CD4-positive, alpha-beta memory T cell (primary cell): ENCODE measurements at places on chromosomes 4 and X. TPM values are rescaled to one million over a fixed set of nuclear protein-coding genes. Genes with fewer than 3 reads are reported as not detected.

The BMP3 gene
- polyA plus RNA-seq = not detected

The NHSL2 gene
- polyA plus RNA-seq = 12.7 TPM

The PF4V1 gene
- not detected for polyA plus RNA-seq

The YY2 gene
- polyA plus RNA-seq = 0.71 TPM

The PABPC1L2A gene
- polyA plus RNA-seq = not detected

The MAB21L2 gene
- not detected for polyA plus RNA-seq

The ATXN3L gene
- polyA plus RNA-seq = not detected

The PCYT1B gene
- polyA plus RNA-seq = not detected

The MUC7 gene
- polyA plus RNA-seq = not detected

The RHOXF2 gene
- polyA plus RNA-seq = 0.16 TPM

The ITM2A gene
- polyA plus RNA-seq = 470 TPM

- H3K4me3 ChIP-seq = no peak overlapping the region
- H3K27ac ChIP-seq = no peak overlapping the region
- no peak for DNase-seq
Observed at GRCh38 chrX:19611636-19612376, 96.5 kb upstream of the MAP3K15 start.

DNA sequence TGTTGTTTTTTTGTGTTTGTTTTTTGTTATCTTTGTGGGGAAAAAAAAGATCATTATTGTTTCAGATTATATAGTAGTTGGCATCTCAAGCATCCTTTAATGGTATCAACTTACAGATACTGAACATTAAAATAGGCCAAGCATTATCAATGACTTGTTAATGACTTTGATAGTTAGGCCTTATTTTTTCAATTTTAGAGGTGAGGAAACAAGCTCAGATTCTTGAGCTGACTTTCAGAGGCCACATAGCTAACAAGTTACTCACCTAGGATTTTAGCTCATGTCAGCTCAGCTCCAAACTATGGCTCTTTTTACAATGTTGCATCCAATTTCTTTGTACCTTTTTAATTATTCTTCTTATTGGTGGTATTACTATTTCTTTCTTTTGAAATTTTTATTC is 471 bp upstream of the PLAC8 start:
- peak overlapping the region; percentile 57 for H3K27ac ChIP-seq
- no peaks in the 10 kb centered on the region for H3K36me3 ChIP-seq
- DNase-seq = no peak
- peaks cover 35% of the 10 kb centered on the region for H3K4me1 ChIP-seq

GRCh38 chr4:10974371-10974770 is 289.8 kb upstream of the CLNK start:
- no peak overlapping the region for H3K4me3 ChIP-seq
- no peak overlapping the region for H3K27ac ChIP-seq
- H3K27me3 ChIP-seq = no peaks in the 10 kb centered on the region
- DNase-seq = no peak
- H3K36me3 ChIP-seq = no peaks in the 10 kb centered on the region

DNA sequence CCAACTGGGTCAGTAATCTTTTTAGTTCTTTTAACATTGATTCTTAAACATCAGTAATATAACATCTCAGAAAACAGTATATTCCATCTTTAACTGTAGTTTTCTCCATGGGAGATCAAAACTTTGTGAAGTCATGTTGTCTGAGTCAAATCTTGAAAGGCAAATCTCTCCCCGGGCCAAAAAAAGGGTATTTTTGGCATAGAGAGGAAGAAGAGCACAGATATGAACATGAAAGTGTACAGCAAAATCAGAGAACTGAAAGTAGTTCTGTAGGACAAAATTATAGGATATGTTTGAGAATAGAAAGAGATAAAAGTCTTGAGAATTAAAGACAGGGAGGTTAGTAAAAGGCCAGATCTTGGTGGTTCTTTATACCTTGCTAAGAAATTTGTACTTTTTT is 176.4 kb upstream of the GYPA start:
- no peak for DNase-seq
- no peaks in the 10 kb centered on the region for H3K36me3 ChIP-seq
- no peaks in the 10 kb centered on the region for H3K27me3 ChIP-seq
- H3K4me1 ChIP-seq = no peaks in the 10 kb centered on the region

GRCh38 chrX:31629195-31629594 is 557.4 kb upstream of the FTHL17 start:
- H3K36me3 ChIP-seq = no peaks in the 10 kb centered on the region
- no peaks in the 10 kb centered on the region for H3K27me3 ChIP-seq
- no peak overlapping the region for H3K27ac ChIP-seq
- no peak overlapping the region for H3K4me3 ChIP-seq
- no peak for DNase-seq
- no peaks in the 10 kb centered on the region for H3K4me1 ChIP-seq

DNA sequence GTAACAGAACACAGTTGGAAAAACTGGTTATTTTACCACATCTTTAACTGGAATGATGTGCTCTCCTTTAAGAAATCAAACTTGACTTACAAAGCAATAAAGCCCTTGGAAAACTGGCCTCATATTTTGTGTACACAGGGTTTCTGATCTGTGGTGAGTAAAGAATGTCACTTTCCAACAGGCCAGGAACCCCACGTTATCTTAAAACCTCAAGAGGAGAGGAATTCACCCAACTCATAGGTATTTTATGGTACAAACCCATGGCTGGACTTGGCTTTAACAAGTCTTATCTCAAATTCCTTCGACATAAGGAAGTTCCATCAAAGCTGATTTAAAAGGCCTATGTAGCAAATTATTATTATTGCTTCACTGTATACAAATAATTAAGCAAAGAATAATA is 1735.1 kb downstream of the PCDH7 start:
- H3K27me3 ChIP-seq = no peaks in the 10 kb centered on the region
- no peak for DNase-seq
- no peak overlapping the region for H3K27ac ChIP-seq
- H3K4me1 ChIP-seq = no peaks in the 10 kb centered on the region
- no peak overlapping the region for H3K4me3 ChIP-seq

DNA sequence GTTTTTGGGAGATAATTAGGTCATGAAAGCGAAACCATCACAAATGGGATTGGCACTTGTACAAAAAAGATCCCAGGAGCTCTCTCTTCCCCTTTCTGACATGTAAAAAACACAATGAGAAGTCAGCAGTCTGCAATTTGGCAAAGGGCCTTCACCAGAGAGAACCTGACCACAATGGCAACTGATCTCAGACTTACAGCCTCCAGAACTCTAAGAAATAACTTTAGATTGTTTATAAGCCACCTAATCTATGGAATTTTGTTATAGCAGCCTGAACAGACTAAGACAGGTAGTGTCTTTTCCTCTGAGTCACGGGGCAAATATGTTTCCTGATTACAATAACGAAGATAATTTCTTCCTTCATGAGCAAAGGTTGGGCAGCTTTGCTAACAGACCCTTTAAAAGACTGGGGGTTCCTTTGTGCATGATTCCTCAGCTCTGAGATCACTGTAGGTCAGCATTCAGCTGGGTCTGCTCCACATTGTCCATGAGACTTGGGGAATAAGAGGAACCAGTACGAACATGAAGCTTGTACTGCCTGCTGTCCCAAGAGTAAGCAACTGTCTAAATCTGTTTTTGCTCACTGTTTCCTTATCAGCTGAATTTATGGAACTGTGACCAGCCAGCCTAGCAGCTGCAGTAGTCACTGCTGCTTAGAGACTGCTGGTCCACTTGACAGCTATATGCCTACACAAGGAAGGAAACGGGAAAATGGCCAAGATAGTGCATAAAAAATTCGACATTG is 191.6 kb downstream of the ANAPC10 start:
- no peak overlapping the region for H3K4me3 ChIP-seq
- no peak overlapping the region for H3K27ac ChIP-seq
- no peaks in the 10 kb centered on the region for H3K27me3 ChIP-seq

- no peak for DNase-seq
- H3K4me1 ChIP-seq = peaks cover 15% of the 10 kb centered on the region
- no peaks in the 10 kb centered on the region for H3K36me3 ChIP-seq
- H3K27me3 ChIP-seq = no peaks in the 10 kb centered on the region
- peak overlapping the region; percentile 85 for H3K27ac ChIP-seq
Observed at GRCh38 chrX:119871245-119871598, 311 bp downstream of the RNF113A start.

DNA sequence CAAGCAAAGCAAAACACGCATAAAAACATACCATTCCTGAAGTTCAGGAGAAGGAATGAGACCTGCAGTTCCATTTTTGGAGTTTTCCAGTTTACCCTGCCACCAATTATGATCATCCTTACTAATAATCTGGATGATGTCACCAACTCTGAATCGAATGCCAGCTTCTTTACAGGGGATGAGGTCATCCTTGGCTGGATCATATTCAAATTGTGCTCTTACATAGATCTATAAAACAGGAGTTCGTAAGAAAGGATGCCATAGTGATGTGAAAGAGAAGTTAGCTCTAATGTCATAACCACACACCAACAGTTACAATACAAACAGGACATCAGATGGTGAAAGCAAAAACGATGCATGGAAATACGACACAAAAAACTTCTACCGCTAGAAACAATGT is 106.5 kb downstream of the NYX start:
- H3K4me3 ChIP-seq = no peak overlapping the region
- no peak for DNase-seq
- H3K36me3 ChIP-seq = no peaks in the 10 kb centered on the region
- no peak overlapping the region for H3K27ac ChIP-seq
- no peaks in the 10 kb centered on the region for H3K27me3 ChIP-seq

DNA sequence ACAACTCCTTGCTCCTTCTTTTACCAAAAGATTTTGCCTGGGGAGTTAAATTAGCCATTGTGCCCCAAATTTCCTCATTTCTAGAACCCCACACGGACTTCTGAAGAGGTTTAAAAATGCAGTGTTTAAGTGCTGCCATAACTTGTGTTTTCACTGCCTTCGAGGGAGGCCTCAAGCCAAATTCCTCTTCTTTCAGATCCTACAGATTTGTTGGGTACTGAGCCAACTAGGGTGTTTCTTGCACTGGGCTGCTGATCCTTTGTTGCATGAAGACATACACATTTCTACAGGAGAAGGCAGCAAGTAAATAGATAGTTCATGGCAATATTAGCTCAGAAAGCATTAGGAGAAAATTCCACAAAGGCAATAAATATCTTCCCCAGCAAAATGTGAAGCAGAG is 43.8 kb downstream of the GLRA2 start:
- no peak overlapping the region for H3K4me3 ChIP-seq
- H3K4me1 ChIP-seq = no peaks in the 10 kb centered on the region
- no peak overlapping the region for H3K27ac ChIP-seq
- DNase-seq = no peak
- no peaks in the 10 kb centered on the region for H3K36me3 ChIP-seq

GRCh38 chr4:4585012-4585670 is 43.3 kb upstream of the STX18 start:
- no peaks in the 10 kb centered on the region for H3K4me1 ChIP-seq
- H3K27me3 ChIP-seq = no peaks in the 10 kb centered on the region
- no peak for DNase-seq

DNA sequence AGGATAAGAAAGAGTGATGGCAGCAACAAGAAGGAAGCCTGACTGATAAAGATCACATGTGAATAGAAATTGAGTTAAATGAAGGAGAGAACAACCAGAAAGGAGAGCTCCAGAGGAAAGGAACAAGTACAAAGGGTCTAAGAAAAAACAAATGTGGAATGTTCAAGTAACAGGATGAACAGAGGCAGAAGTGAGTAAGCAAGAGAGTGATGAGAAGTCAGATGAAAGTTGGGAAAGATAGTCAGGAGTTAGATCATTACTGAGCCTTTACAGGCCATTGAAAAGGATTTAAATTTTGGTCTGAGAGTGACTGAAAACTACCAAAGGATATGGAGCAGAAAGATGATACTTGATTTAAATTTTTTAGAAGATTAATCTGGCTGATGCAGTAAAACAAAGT is 38.1 kb downstream of the NFXL1 start:
- no peaks in the 10 kb centered on the region for H3K4me1 ChIP-seq
- no peak overlapping the region for H3K4me3 ChIP-seq
- no peak overlapping the region for H3K27ac ChIP-seq
- H3K27me3 ChIP-seq = no peaks in the 10 kb centered on the region
- H3K36me3 ChIP-seq = peaks cover 12% of the 10 kb centered on the region
- DNase-seq = no peak

- no peaks in the 10 kb centered on the region for H3K36me3 ChIP-seq
- no peak overlapping the region for H3K27ac ChIP-seq
- no peak for DNase-seq
- no peaks in the 10 kb centered on the region for H3K4me1 ChIP-seq
Observed at GRCh38 chr4:165136529-165136928, 23.9 kb upstream of the TMEM192 start.

GRCh38 chrX:153488231-153488914 is 6.4 kb upstream of the BGN start:
- no peaks in the 10 kb centered on the region for H3K36me3 ChIP-seq
- no peak for DNase-seq
- H3K4me3 ChIP-seq = no peak overlapping the region
- H3K27ac ChIP-seq = no peak overlapping the region
- no peaks in the 10 kb centered on the region for H3K4me1 ChIP-seq

DNA sequence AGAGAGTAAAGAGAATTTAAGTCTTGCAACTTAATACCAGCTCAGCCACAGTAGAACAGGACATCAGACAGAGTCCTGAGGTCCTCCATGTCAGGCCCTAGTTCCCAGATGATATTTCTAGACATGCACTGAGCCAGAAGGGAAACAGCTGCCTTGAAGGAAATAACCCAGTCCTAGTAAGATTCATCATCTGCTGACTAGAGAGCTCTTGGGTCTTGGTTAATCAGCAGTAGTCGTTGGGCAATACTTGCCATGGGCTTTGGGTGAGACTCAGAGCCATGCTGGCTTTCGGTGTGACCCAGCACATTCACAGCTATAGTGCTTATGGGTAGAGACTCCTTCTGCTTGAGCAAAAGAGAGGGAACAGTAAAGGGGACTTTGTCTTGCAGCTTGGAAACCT is 379.1 kb downstream of the AR start:
- DNase-seq = no peak
- H3K36me3 ChIP-seq = no peaks in the 10 kb centered on the region
- no peak overlapping the region for H3K4me3 ChIP-seq
- no peaks in the 10 kb centered on the region for H3K4me1 ChIP-seq

DNA sequence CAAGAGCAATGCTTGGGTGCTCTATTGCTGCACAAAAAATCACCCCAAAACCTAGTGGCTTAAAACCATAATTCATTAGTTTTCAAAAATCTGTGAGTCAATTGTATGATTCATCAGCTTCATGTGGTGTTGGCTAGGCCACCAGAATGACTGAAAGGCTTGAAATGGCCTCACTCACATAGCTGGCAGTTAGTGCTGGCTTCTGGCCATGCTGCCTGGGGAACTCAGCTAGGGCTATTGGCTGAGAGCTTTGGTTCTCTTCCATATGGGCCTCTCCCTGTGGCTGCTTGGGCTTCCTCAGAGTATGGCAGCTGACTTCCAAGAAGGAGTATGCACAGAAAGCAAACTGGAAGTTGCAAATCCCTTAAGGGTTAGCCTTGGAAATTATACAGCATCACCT is 3.1 kb upstream of the MTMR1 start:
- H3K36me3 ChIP-seq = no peaks in the 10 kb centered on the region
- no peaks in the 10 kb centered on the region for H3K27me3 ChIP-seq
- H3K4me1 ChIP-seq = peaks cover 55% of the 10 kb centered on the region
- no peak overlapping the region for H3K4me3 ChIP-seq
- DNase-seq = no peak
- H3K27ac ChIP-seq = no peak overlapping the region

DNA sequence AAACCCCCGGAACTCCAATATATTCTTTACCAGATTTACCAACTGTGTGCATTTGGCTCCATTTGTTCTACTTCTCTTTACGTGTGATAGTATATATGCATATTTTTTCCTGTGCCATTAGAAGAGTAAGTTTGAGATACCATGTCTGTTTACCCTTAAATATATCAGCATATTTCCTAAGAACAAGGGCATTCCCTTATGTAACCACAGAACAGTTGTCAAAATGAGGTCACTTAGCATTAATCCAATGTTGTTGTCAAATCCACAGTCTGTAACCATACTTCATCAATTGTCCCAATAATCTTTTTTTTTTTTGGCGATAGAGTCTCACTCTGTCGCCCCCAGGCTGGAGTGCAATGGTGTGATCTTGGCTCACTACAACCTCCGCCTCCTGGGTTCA is 55.2 kb downstream of the TBC1D14 start:
- no peaks in the 10 kb centered on the region for H3K27me3 ChIP-seq
- H3K36me3 ChIP-seq = peaks cover 17% of the 10 kb centered on the region
- no peak overlapping the region for H3K27ac ChIP-seq
